Fibroblast of gingiva (primary cell): ENCODE measurements at places on chromosomes 16 and 17.
A peak's percentile ranks its signal among the peaks of the same experiment; 100 is the strongest.

GRCh38 chr16:30399435-30400186 is 4.4 kb downstream of the ZNF48 start:
- DNase-seq, result no peak

DNA sequence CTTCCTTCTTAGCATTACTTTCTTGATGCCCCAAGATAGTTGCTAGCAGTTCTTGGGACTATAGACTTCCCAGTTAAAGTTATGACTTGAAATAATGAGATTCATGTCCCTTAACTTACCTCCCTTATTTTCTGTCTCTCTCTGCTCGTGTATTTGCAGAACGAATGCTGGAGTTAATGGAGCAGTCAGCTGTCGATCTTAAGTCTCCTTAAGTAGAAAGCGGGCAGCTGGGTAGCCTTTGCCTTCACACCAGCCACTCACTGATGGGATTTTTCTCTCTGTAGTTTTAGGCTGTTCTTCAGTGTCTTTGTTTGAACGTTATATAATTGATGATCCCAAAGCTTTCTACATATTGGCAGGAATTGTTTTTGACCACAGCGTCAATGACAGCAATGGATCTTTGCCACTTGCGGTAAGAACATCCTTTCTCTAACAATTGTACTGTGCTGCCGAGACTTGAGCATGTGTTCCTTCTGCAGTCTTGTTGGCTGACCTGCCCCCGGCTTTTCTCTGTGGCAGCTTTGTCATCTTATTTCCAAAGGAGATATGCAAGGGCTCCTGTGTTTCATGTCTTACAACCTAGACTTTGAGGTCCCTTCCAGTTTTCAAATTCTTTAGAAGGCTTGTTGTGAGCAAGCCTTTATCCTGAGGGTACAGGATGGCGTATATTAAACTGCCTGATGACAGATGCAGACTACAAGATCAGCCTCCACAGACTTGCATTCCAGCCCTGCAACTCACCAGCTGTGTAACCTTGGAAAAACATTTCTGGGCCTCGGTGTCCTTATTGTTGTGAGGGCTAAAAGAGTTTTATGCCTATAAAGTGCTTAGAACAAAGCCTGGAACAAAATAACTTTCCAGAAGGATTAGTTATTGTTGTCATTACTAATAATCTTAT is 25.1 kb upstream of the ABCA3 start:
- DNase-seq, result peak; percentile 28

DNA sequence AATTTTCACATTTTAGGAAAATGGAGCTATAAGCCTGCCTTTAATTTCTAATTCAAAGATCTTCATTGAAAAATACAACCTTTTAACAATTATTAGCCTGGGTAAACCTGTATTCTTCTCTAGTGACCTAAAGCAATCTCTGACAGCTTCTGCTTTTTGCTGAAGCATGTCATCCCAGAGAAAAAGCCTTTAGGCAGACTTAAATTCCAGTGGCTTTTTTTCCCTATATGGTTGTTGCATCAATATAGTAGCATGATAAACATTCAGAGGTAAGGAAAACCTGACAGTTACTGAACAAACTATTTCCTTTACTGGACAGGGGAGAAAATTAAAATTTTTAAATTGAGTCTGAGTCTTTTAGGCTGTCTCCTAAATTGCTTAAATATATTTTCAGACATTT is 7.8 kb upstream of the EVI2A start:
- no peak for DNase-seq

DNA sequence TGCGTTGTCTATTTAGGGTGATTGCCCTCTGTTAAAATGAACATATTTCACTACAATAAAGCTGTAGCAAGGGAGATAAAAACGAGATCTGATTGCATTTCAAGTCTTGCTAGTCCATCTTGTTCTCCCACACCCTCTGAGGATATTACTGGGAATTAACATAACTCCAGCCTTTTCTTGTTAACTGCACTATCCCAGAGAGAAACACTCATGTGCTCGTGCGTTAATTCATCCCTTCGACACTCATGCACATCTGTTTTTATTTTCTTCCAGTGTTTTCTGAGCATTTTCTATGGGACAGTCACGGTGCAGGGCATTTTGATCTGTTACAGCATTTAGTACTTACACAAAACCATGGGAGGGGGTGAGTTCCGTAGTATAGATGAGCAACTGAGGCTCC is 202.1 kb downstream of the CYLD start:
- no peak for DNase-seq

DNA sequence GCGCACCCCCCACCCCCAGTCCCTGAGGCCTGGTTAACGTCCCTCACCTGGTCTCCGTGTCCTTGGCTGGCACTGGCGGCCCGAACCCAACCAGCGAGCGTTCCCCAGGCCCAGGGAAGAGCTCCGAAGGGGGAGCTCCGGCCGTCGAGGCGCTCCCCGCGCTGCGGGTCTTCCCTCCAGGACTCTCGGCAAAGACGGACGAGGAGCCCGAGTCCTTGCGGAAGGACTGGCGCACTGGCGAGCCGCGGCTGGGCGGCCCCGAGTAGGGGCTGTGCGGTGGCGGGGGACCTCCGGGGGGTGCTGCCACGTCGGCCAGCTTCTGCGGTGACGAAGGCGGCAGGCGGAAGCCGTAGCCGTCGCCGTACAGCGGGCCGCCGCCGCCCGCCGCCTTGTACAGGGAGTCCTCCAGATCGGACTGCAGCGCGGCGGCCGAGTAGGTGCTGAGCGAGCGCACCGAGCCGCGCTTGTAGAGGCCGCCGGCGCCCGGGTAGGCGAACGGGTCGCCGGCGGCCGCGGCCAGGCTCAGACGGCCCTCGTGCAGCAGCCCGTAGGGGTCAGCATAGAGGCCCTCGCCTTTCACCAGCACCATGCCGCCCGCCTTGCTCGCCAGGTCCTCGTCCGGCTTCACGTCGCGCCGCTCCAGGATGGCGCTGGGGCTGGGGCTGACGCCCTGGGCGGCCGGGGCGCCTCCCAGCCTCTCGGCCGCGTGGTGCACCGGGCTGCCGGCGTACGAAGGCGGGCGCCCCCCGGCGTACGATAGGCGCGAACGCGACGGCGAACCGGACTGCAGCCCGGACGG is 44.1 kb downstream of the SRCIN1 start:
- DNase-seq, result no peak

GRCh38 chr17:66573078-66573477 is 261.8 kb upstream of the CACNG5 start:
- DNase-seq, result no peak

DNA sequence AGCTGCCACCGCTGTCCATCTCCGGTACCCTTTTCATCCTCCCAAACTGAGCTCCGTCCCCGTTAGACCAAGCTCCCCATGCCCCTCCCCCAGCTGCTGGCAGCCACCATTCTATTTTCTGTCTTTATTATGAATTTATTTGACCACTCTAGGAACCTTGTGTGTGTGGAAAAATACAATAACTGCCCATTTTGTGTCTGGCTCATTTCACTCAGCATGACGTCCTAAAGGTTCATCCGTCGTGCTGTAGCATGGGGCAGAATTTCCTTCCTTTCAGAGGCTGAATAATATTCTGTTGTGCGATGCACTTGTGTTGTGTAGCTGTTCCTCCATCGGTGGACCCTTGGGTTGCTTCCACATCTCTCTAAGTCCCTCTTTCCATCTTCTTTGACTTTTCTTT is 263.1 kb downstream of the SEC14L1 start:
- no peak for DNase-seq

GRCh38 chr16:68396481-68396880 is 51.8 kb downstream of the SMPD3 start:
- peak; percentile 32 for DNase-seq

DNA sequence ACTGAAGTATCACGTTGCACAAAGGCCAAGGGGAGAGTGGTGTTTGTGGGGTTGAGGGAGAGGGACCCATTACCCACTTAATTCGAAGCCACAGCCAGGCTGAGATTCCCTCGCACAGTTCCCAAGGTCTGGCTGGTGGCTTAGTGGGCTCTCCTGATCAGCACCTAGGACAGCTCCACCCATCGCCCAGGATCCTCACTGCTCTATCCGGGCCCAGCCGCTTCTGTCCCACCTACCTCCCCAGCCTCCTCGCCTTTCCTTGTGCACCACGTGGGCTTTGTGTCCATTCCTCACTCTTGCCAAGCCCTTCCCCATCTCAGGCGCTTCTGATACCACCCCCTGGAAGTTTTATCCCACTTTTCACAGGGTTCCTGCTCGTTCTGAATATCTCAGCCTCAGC is 163.5 kb downstream of the CCT6B start:
- no peak for DNase-seq

DNA sequence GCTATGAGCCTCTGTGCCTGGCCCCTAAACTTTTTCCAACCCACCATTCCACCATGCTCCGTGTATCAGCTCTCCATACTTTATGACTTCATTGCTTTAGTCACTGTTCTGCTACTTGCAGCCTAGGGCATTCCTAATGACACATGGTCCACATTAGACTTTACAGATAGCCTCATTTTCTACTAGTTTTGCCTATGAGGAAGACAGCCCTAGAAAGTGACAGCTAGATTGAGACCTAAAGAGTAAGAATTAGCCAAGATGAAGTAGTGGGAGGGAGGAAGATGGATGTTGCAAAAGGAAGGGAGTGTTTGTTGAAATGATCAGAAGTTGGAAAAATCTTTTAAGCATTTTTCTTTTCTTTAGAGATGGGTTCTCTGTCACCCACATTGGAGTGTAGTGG is 11.0 kb downstream of the C16orf54 start:
- DNase-seq, result no peak

- DNase-seq, result no peak
Observed at GRCh38 chr17:30927756-30928155, 6.0 kb downstream of the ADAP2 start.

DNA sequence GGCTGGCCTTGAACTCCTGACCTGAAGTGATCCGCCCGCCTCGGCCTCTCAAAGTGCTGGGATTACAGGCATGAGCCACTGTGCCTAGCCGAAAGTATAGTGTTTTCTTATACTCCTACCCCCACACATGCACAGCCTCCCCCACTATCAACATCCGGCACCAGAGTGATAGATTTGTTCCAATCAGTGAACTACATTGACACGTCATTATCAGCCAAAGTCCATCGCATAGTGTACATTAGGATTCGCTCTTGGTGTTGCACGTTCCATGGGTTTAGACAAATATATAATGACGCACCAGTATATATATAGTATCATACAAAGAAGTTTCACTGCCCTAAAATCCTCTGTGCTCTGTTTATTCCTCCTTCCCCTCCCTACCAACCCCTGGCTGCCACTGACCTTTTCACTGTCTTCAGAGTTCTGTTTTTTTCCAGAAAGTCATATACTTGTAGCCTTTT is 11.9 kb upstream of the TM4SF5 start:
- DNase-seq, result no peak

DNA sequence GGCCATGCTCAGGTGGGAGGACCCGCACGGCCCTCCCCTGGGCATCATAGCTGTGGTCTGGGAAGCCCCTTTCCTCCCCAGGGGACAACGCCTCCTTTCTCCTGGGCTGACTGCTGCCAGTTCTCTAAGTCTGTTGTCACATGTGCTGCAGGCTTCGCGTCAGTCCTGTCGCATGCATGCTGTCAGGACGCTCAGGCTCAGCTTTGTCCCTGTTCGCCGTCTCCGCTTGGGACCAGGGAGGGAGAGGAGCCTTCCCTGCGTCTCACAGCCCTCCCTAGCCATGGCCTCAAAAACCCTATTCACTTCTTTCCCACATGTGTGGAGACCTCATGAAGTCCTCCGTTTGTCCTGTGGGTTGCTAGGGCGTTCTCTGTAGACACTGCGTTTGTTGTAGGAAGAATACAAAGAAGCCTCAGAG is 21.4 kb downstream of the LDHD start:
- no peak for DNase-seq

DNA sequence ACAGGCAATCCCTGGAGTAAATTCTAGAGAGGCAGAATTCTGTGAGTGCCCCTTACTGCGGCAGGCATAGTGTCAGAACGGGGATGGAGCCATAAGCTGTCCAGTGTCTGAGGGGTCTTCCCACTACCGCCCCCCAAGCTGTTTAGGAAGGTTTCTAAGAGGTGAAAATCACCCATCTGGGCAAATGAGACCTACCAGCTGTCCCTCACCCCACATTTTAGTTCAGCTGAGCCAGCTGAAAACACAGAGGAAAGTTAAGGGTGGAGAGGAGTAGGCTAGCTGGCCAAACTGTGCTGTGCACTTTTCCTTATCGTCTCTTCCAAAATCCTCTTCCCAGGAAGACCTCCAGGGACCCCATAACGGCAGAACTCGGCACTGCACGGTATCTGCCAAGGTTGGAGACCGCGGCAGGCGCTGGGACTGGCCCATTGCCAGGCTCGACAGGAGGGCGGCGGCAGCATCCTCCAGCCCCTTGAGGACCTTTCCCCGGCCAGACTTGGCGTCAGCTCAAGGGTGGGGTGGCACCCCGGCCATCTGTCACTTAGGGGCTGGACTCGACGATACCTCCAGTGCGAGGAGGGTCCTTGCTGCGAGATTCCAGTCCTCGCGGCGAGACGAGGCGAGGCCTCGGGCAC is 955 bp downstream of the ACLY start:
- no peak for DNase-seq

GRCh38 chr16:61897657-61898056 is 138.6 kb downstream of the CDH8 start:
- DNase-seq, result no peak

DNA sequence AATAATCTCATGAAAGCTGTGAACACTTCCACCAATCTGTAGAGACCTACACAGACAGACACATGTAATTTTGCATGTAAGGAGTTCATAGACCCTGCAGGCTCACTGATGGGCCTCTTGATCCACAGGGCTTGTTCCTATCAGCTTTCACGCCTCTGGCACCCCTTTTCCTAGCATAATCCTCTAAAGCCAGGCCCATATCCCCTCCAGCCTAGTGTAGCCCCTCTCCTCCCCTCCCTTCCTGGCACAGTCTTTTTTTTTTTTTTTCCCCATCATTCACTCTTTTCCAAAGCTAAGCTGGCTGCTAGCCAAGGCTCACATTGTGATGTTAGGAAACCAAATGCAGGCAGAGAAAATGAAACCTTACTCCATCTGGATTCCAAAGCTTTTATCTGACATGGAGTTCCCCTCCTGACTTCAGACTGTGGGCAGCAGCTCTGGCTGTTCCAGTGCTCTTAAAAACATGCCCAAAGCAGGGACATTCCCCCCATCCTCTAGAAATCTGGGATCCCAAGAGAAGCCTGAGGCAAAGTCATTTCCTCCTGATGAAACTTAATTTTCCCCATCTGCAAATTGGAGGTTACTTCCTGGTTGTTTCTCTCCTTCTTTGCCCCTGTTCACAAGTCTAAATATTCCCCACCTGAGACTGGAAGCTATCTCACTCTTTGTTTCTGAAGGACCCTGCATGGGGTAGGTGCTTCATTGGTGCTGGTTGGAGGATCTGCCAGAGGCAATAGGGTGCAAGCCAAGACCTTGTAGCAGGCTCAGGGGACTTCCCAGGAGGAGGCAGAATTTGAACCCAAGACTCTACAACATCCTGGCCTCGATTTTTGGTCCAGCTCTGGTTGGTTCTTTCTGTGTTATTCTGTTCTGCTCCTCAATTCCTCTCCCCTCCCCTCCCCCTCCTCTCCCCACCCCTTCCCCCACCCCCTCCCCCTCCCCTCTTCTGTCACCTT is 9.9 kb upstream of the CCL5 start:
- DNase-seq, result peak; percentile 21

GRCh38 chr17:4412933-4413831 is 20.6 kb upstream of the SPNS3 start:
- DNase-seq, result peak; percentile 82
